ENCODE measurements at places on chromosomes 11 and 22. TPM values are rescaled to one million over a fixed set of nuclear protein-coding genes. Genes with fewer than 3 reads are reported as not detected.

GRCh38 chr11:57263351-57263750 is 26.3 kb upstream of the APLNR start:
- DNase-seq: no peak

- no peak for DNase-seq
These were observed 131.1 kb upstream of the OPCML start for GRCh38 chr11:133663135-133663985.

DNA sequence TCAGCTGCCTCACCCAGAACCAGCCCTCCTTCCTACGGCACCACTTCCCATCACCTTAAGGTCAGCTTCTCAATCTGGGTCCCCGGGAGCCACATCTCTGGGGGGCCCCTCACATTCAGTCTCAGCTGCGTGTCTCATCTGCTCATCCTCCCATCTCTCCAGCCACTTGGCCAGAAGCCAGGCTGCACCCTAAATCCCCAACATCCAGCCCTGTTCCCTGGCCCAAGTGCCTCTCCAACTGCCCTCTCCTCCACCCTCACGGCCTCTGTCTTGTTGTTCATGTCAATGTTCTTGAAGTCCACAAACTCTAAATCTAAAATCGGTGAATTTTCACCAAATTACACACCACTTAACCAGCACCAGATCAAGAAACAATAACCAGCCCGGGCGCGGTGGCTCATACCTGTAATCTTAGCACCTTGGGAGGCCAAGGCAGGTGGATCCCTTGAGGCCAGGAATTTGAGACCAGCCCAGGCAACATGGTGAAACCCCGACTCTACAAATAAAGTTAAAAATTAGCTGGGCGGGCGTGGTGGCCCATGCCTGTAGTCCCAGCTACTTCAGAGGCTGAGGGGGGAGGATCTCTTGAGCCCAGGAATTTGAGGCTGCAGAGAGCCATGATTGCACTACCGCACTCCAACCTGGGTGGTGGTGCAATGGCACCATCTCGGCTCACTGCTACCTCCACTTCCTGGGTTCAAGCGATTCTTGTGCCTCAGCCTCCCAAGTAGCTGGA is 33.7 kb downstream of the A4GALT start:
- DNase-seq: no peak

Gene ALDH3B1
- 16.8 TPM for total RNA-seq

DNA sequence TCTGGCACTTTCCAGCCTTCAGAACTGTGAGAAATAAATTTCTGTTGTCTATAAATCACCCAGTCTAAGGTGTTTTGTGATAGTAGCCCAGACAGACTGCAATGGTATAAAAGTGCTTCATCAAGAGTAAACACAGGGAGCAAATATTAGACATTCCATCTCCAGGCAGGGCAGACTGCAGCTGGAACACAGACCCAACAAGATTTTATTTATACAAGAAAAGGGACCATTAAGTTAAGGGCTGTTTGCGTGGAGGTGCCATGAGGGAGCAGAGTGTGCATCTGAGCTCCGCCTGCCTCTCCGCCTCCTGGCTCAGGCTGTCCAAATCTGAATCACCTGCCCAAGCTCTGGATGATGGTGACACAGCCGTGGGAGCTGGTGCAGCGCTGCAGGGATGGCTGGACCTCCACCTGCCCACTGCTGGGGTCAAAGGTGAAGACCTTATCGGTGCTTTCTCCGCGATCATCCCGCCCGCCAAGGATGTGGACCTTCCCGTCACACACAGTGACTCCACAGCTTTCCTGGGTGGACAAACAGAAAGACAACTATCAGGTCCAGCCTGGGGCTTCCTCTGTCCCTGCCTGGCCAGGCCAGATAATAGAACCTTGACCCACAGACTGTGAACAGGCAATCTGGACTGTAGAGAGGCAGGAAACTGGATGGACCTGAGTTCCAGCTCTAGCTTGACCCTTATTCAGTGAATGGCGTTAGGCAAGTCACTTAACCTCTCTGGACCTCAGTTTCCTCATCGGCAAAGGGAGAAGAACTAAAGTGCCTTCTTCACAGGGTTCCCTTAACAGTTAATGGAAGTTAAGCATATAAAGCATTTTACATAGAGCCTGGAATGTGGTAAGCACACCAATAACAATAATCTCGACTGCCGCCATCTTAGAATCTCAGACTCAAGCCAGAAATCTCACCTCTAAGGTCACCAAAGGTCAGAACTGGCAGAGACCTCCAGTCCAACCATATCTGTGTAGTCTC is 10.5 kb downstream of the KLHL35 start:
- DNase-seq: no peak

Gene ZP1
- total RNA-seq: not detected

GRCh38 chr22:39299829-39300178 is 19.6 kb downstream of the RPL3 start:
- DNase-seq: peak; percentile 65

DNA sequence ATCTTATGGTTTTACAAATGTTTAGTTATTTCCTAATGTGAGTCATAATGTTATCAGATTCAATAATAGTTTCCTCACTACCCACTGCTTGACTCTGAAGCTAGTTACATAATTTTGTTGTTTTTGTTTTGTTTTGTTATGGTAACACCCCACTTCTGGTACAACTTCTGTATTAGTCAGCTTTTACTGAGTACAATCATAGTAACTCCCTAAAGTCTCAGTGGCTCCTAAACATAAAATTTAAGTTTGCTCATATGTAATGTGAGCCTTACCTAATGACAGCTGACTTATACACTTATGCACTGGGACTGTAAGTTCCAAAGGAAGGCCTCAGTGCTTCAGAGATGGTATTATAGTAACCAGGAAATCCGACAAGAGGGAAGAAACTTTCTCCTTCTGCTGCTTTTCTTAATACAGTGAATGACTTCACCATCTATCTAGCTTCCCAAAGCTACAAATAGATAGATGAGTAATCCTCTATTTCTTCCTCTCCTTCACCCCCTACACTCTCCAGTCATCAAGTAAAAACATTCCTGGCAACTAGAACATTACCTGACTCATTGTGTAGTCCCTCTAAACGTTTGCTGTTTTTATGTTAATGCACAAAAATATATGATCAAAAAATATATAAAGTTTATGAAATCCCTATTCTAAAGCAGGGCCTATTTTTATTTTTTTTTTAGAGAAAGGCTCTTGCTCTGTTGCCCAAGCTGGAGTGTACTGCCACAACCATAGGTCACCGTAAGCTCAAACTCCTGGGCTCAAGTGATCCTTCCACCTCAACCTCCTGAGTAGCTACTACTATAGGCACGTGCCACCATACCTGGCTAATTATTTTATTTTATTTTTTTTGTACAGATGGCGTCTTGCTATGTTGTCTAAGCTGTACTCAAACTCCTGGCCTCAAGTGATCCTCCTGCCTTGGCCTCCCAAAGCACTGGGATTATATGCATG is 563.0 kb downstream of the SOX6 start:
- peak; percentile 44 for DNase-seq

GRCh38 chr11:118634431-118635236 is 27.2 kb downstream of the PHLDB1 start:
- no peak for DNase-seq

Gene TSSK2
- total RNA-seq: not detected

GRCh38 chr11:35464308-35464707 is 45.0 kb upstream of the SLC1A2 start:
- DNase-seq: peak; percentile 56

Gene SCN4B
- total RNA-seq: 26.1 TPM

GRCh38 chr11:82315093-82315492 is 418.6 kb downstream of the FAM181B start:
- peak; percentile 3 for DNase-seq

- DNase-seq: no peak
These were observed 4.4 kb downstream of the SUSD2 start for GRCh38 chr22:24185501-24186351.

DNA sequence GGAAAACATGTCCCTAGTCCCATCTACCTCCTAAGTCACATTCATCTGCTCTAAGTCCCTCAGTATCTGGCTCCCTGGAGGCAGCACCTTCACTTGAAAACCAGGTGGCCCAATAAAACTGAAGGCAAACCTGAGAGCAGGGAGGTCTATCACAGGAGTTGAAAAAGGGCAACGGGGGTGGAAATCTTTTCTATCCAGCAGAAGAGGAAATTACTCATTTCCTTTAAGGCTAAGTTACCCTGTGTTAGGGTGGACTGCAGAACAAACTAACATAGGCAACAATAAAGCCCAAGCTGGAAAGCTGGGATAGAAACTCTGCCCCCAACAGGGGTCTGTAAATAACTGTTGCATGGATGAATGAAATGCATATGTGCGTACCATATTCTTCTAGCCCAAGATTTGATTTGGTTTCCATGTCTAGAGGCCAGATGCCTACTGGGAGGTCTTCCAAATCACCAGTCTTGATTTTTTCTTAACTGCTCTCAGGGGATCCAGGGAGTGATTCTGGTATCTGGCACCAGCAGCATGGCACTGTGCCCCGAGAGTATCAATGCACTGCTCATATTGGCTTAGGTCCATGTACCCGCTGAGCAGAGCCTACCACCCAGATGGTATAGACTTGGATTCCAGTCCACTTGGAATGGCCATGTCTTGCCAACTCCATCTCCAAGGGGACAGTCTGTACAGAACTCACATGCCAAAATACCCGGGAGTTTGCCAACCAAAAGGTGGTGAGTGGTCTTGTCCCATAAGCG is 350.0 kb upstream of the NCAM1 start:
- DNase-seq: peak; percentile 54

- DNase-seq: peak; percentile 51
These were observed 10.8 kb upstream of the RAC2 start for GRCh38 chr22:37254867-37255233.

GRCh38 chr11:61129639-61130523 is 27.6 kb downstream of the CD5 start:
- peak; percentile 97 for DNase-seq

DNA sequence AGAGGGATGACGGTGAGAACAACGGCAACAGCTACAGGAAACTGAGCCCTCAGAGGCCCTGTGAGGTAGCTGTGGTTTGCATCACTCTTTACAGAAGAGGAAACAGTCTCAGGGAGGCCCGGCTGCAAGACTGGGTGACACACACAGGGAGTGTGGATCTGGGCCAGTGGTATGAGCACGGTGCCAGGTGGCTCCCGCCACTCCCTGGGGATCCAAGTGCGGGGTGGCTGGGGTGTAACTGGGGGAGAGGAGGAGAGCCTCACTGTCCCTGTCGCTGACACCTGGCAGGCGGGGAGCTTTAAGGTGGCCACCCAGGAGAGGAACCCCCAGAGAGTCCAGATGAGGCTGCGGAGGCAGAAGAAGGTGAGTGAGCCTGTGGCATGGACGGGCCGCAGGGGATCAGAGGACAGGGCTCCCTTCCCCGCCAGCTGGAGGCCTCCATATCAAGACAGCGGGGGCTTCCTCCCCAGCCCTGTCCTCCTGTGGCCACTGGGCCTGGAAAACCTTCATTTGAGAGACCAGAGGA is 5.6 kb downstream of the RGL4 start:
- no peak for DNase-seq

GRCh38 chr11:114165326-114166230 is 106.1 kb downstream of the ZBTB16 start:
- DNase-seq: no peak

Gene PLEKHA7
- total RNA-seq: 15.5 TPM

Gene SCGB1D2
- total RNA-seq: not detected

GRCh38 chr11:119511614-119512306 is 88.8 kb upstream of the THY1 start:
- DNase-seq: no peak

DNA sequence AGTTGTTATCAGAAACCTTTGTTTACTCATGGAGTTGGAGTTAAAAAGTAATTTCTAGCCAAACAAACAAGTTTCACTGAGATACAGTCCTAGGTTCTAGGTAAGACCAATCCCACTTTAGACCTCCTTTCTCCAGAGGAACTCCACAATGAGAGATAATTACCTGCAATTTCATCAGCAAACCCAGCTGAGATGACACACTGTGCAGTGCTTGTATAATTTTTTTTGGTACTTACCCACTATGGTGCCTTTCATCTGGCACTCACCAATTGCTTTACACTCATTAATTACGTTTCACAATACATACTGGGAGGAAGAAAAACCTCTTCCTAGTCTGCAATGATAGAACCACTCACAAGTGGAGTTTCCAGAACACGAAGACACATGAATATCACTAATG is 1.8 kb upstream of the MUC15 start:
- no peak for DNase-seq

DNA sequence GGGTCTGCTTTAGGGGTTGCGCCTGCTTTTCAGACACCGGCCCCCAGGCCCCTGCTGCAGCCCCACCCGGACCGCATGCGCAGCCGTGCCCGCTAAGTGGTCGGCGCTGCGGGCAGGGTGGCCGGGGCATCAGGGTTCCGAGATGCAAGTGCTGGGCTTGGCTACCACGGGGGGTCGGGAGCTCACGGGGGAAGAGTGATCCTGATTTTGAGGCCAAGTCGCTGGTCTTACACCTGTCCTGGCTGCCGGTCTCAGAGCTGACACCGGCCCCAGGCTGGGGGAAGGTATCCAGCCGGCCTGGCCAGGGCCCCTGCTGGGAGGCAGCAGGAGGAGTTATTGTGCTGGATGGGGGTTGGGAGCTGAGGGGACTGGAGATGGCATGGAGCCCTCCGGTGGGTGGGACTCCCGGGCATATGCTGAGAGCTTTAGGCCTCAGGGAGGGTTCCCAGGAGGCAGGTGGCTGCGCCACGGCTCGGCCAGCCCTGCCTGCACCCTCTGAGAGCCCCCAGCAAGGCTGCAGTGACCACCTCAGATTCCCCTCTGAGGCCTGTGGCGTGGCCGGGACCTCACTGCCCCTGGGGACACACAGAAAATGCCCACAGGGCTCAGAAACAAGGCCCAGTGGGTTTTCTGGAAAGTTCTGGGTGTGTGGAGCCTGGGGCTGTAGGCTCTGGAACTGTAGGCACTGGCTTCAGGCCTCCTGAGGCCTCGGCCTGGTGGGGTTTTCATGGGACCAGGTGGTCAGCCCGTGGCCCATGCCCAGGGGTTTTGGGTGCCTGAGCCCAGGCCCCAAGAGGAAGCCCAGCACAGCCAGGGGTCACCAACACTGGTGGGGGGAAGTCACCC is 4.4 kb upstream of the MUC5AC start:
- DNase-seq: peak; percentile 47

DNA sequence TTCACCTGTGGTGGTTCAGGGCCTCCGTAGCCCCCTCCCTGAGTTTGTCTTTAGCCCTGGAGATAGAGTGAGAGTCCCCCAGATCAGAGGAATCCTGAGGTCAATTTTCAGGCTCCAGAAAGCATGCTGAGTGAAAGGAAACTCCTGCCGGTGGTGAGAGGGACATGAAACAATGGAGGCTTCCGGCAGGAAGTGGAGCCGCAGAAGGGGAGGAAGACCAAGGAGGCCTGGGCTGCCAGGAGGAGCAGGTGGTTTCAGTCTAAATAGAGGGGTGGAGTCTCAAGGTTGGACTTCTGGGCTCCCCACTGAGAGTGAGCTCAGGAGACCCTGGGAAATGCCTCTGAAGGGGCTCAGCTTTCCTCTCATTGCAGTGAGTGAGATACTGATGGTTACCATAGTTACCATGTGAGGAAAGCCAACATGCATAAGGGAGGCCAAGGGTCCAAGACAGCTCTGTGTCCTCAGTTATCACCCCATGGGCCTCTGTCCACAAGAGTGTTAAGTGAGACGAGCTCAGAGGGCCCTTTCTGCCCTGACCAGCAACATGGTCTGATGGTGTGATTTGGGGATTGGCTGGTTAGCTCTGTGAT is 10.7 kb downstream of the SLCO2B1 start:
- DNase-seq: no peak

Gene PGA5
- total RNA-seq: not detected

GRCh38 chr22:22357024-22357883 is 112.7 kb downstream of the VPREB1 start:
- peak; percentile 59 for DNase-seq

- DNase-seq: no peak
These were observed 78.3 kb upstream of the KCNQ1OT1 start for GRCh38 chr11:2777871-2778629.

Gene GLB1L3
- not detected for total RNA-seq

Gene SLC7A4
- total RNA-seq: not detected

GRCh38 chr11:112364962-112365481 is 104.4 kb upstream of the PLET1 start:
- DNase-seq: peak; percentile 92
